Left ventricle myocardium inferior (tissue), 1 donor: ENCODE measurements at places on chromosomes 16 and 17. TPM values are rescaled to one million over a fixed set of nuclear protein-coding genes. Genes with fewer than 3 reads are reported as not detected.

GRCh38 chr17:31226373-31226772, 70.7 kb downstream of the OMG start:
- DNase-seq, result no peak

GRCh38 chr16:10989559-10989958, 45.2 kb downstream of the CLEC16A start:
- DNase-seq, result no peak

- no peak for DNase-seq
Observed at GRCh38 chr17:72555052-72555451, 434.2 kb downstream of the SOX9 start.

DNA sequence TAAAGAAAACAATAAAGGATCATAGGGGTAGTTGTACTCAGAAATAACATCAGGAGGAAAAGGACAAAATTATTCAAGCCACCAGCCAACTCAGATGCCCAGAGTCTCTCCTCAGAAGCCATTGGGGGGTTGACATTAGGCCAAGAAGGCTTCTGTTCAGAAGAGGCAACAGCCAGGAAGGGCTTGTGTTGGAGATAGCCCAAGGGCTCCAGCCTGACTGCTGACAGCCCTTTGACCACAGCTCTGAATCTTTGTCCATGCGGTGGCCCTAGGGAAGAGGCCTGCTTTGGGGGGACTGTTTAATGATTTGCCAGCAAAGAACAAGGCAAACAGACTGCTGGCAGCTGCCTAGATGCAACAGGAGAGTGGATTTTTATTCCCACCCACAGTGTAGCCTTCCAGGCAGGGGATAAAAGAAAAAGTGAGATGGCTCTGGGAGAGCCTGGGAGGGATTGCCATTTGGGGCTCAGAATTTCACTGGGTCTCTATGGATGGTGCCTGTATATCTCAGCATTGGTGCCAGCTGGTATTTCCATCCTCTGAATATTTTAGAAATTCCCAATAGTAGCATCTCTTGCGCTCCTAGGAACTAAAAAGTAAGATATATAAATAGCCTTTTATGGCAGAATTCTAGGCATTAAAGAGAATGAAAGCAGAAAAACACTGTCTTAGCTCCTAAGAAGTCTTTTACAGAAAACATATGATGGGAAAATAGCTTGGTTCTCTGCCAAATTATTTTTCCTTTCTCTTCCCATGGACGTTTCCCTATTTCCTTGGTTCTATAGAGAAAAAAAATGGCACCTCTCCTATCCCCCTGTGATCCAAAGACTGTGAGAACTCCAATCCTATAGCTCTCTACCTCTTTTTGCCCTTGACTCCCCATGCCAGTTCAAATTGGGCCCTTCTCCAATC, 29.4 kb upstream of the SUPT4H1 start:
- DNase-seq, result no peak

GRCh38 chr17:41697122-41697962, 8.7 kb downstream of the EIF1 start:
- peak; percentile 73 for DNase-seq

DNA sequence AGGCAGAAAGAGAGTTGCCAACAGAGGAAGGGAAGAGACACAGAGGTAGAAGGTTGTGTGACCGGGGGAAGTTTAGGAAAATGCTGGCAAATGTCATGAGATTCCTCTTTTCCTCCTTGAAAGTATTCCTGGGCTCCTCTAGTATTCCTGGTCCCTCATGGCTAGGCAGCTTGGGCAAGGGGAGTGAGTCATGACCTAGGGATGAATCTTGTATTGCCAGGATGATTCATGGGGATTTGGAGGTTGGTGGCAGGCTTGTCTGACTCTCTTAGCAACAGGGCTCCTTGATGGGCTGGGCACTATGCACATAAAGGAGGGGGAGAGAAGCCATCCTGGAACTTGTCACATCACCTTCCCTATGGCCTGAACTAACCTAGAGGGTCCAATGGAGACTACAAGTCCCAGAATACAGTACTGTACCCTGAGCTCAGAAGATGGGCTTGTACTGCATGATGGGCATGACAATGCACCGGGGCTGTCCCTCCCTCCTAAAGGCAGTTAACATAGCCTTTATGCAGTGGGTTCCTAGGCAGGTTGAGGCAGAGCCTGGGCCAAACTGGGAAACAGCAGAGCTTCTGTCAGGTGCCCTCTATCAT, 2.1 kb upstream of the SEZ6 start:
- DNase-seq, result no peak

- DNase-seq, result no peak
Observed at GRCh38 chr17:55930291-55930809, 179.5 kb downstream of the PCTP start.

DNA sequence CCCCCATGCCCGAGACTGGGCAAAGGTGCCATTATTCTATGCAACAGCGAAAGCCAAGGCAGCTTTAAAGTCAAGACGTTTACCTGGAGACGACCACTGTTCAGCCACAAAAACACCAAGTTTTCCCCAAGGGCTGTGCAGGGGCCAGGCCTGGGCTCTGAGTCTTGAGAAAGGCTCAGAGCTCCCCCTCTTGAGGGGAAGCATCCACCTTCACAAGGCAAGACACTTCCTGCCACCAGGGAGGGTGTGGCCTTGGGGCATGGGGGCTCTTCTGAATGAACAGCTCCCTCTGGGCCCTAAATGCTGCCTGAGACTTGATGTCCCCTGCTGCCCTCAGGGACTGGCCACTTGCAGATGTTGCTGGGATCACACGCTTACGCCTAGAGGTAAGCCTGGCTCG, 26.5 kb downstream of the PDIA2 start:
- DNase-seq, result no peak

- no peak for DNase-seq
Observed at GRCh38 chr16:26672206-26672605, 394.5 kb upstream of the C16orf82 start.

- DNase-seq, result no peak
Observed at GRCh38 chr17:30361766-30362279, 16.9 kb upstream of the CPD start.

DNA sequence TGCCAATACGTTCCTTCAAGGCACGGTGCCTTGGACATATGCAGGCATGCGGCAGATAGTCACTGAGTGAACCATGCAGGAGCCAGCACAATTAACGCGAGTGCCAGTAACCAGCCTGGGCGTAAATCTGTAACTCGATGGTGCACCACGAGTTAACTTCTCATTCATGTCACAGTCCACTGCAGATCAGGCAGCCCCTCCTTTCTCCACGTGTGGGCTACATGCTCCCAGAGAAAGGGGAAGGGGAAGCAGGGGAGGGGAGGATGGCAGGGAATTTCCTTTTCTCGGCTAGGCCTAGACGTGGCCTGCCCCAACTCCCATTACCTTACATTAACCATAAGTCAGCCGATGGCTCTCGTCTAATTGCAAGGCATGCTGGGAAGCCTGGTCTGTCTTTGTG, 287.9 kb downstream of the CPPED1 start:
- DNase-seq, result no peak

DNA sequence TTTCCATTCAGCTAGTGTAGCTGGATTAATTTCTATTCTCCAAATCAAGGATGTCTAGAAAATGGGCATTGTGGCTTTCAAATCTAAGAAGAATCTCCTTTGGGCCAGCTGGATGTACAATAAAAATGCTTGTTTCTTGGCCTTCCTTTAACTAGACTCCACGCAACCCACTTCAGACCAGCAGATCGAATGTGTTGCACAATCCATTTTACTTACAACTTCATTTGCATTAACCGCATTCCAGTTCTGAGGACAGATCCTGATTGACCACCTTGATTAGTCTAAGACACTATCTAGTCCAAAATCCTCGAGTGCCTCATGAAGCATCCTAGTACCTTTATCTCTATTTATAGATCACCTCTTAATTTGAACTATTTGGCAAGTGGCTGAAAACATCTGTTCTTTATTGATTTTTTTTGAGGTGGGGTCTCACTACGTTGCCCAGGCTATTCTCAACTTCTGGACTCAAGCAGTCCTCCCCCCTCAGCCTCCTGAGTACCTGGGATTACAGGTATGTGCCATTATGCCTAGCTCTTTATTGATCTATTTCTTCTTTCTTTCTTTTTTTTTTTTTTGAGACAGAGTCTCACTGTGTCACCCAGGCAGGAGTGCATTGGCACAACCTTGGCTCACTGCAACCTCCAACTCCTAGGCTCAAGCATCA, 20.3 kb upstream of the HAS3 start:
- DNase-seq, result no peak

GRCh38 chr16:80463326-80463725, 77.5 kb upstream of the DYNLRB2 start:
- no peak for DNase-seq

DNA sequence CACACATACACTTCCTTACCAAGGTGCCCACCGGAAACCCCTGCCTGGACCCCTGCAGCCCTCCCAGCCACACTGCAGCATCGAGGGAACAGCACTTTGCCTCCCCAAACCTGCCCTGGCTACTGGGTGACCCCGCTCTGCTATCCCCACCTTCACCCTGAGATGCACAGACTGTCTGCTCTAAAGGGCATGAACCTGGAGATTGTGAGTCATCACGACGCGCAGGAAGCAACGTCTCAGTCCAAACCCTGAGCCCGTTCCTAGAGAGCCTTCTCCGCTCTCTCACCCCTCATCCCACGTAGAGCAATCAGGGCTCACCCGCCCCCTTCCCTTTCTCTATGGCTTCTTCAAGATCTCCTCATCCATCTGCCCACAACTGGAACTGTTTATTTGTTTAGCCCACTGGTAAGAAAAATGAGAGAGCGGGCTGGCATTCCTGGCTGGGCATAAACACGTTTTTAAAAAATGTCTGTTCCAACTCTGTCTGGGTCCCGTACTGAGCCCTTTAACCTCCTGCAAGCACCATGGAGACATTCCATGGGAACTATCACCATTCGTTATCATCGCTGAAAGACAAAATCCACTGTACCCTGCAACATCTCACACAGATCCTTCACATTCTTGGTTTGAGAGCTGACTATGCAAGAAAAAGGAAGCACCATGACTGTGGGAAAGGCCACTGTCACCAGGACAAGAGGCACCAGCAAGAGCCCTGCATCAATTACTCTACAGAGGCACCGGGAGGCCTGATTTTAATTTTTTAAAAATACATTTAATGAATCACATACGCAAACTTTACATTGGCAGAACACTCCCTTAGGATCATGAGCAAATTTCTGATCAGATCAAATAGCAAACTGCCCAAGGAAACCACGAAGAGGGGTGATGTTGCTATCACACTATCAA, 28.2 kb downstream of the ZFHX3 start:
- no peak for DNase-seq

DNA sequence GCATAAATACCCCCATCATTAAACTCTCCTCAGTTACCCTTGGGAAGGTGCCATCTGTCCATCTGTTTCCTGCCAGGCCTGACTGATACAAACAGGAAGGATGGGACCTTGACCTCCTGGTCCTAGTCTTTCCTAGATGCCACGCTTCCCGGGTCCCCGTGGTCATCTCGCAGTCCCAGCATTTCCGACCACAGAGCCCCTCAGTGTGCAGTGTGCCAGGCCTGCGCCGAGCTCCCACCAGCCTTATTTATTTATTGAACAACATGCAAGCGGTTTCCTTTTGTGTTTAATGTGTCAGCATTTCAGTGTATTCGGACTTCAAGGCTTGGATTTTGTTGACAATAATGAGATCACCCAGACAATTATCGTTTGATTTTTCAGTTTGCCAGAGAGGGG, 45.6 kb upstream of the NKD1 start:
- DNase-seq, result no peak

DNA sequence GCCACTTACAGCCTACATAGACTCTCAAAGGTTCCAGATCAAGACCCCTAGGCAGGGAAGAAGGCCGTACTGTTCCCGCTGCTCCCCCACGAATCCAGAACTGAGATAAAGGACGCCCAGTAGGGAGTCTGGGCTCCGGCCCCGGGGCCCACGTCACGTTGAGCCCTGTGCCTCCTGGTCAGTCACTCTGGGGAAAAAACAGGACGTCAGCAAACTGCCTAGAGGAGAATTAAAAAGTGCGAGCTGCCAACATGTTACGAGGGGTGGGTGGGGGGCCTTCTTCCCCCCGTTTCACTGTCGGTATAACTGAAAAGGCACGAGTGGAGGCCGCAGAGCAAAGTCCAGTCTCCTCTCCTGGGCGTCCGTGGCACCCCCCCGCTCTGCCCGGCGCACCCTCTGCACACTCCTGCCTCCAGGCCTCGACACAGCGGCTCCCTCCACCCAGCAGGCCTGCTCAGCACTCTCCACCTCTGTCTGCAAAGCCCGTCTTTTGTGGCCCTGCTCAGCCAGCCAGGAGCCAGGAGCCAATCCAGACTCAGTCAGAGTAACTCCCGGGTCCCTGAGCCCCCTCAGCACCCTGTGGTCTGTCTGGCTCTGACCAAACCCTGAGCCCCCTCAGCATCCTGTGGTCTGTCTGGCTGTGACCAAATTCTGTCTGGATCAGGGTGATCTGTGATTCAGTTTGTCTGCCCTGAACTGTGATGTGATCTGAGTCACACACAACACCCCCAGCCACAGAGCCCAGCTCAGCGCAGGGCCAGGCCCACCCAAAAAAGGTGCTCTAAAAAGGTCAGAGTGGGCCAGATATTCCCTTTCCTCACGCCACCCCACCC, 6.2 kb downstream of the ITGAE start:
- DNase-seq, result no peak

- no peak for DNase-seq
Observed at GRCh38 chr16:65373097-65373496, 251.2 kb upstream of the CDH11 start.

DNA sequence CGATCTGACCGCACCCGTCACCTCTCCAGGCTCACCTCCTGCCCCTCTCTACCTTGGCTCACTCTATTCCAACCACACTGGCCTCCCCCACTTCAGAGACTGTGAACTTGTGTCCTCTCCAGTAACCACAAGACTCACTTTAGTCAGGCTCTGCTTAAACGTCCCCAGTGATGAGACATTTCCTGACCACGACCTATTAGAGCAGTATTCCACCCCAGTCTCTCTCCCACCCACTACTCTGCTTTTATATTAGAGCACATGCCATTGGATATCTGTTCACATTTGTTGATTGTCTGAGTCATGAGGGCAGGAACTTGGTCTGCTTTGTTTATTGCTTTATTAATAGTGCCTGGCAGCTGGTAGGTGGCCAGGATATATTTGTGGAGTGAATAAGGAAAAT, 20.1 kb downstream of the COX11 start:
- DNase-seq, result no peak

DNA sequence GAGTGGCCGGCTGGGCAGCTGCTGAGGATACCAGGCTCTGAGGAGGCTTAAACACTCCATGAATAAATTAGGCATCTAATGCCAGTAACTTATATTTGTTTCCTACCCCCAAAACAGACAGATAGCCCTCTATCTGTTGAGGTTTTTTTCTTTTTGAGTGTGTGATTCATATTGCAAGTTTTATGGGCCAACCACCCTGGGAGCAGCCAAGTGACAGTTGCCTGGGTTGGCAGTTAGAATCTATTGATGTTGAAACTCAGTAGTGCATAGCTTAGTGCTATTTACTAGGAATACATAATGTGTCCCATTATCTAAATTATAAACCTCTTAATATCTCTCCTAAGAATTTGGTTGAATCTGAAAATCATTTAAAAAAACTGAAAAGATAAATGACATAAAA, 397.4 kb downstream of the CA10 start:
- DNase-seq, result no peak

Gene FGF11
- total RNA-seq, result 6.5 TPM

Gene IGSF6
- total RNA-seq, result 3.6 TPM

Gene ZNF597
- total RNA-seq, result 1.7 TPM

Gene CCL7
- total RNA-seq, result not detected

Gene ADGRG3
- total RNA-seq, result 0.36 TPM

Gene LRRC75A
- 0.96 TPM for total RNA-seq

Gene SLC13A2
- total RNA-seq, result not detected
